Thoracic aorta endothelial cell (primary cell): ENCODE measurements at places on chromosomes 1 and 21. TPM values are rescaled to one million over a fixed set of nuclear protein-coding genes. Genes with fewer than 3 reads are reported as not detected.

Gene PALMD
- total RNA-seq, result 76.2 and 127 TPM in 2 replicates

Gene TNFRSF1B
- 28.1 and 30.5 TPM in 2 replicates for total RNA-seq

Gene UBE2Q1
- total RNA-seq, result 42.9 and 47.1 TPM in 2 replicates

Gene HPDL
- total RNA-seq, result 4.7 and 9.7 TPM in 2 replicates

Gene HES4
- total RNA-seq, result 9.4 and 9.9 TPM in 2 replicates

Gene VWA1
- total RNA-seq, result 1.3 and 2.9 TPM in 2 replicates

Gene DNAJC28
- 1.4 and 2.3 TPM in 2 replicates for total RNA-seq

Gene MX1
- 6.1 and 12.9 TPM in 2 replicates for total RNA-seq

Gene IL10
- total RNA-seq, result not detected in 2 replicates

Gene PKLR
- total RNA-seq, result not detected in 2 replicates

Gene LORICRIN
- not detected in 2 replicates for total RNA-seq

Gene IBA57
- total RNA-seq, result 5.5 and 8.2 TPM in 2 replicates

Gene HNRNPCL1
- total RNA-seq, result not detected in 2 replicates

Gene TRAF3IP3
- not detected in 2 replicates for total RNA-seq

Gene PDE4DIP
- 18.8 and 30.9 TPM in 2 replicates for total RNA-seq

Gene GNG4
- total RNA-seq, result not detected in 2 replicates

Gene ANKRD65
- 0.07 and 0.13 TPM in 2 replicates for total RNA-seq

Gene LRRIQ3
- total RNA-seq, result 0.93 and 1.0 TPM in 2 replicates

Gene CTPS1
- total RNA-seq, result 49.3 and 51.0 TPM in 2 replicates

Gene CLCA2
- total RNA-seq, result 0.13 and 0.79 TPM in 2 replicates

Gene DDAH1
- total RNA-seq, result 125 and 155 TPM in 2 replicates

Gene MRPL24
- 42.4 and 46.3 TPM in 2 replicates for total RNA-seq

Gene C1orf87
- total RNA-seq, result not detected in 2 replicates

Gene TP73
- 0.07 and 0.13 TPM in 2 replicates for total RNA-seq

Gene VANGL2
- total RNA-seq, result not detected in 2 replicates

Gene ATP13A2
- 50.9 and 74.9 TPM in 2 replicates for total RNA-seq

Gene CHI3L2
- total RNA-seq, result not detected in 2 replicates

Gene GBP7
- total RNA-seq, result not detected in 2 replicates

Gene PAQR7
- total RNA-seq, result 2.7 and 4.4 TPM in 2 replicates

Gene EPS8L3
- not detected in 2 replicates for total RNA-seq

Gene GSTM4
- total RNA-seq, result 4.0 and 4.2 TPM in 2 replicates

Gene LYST
- 16.5 and 17.0 TPM in 2 replicates for total RNA-seq

Gene VHLL
- total RNA-seq, result not detected in 2 replicates

Gene DPT
- not detected in 2 replicates for total RNA-seq

Gene TCHHL1
- not detected in 2 replicates for total RNA-seq

Gene LRRC38
- not detected in 2 replicates for total RNA-seq

Gene PLEKHM2
- 48.7 and 58.4 TPM in 2 replicates for total RNA-seq

Gene HES2
- 32.6 and 40.6 TPM in 2 replicates for total RNA-seq

Gene SELENBP1
- total RNA-seq, result 11.3 and 12.1 TPM in 2 replicates

Gene TGFB2
- 2.2 and 2.8 TPM in 2 replicates for total RNA-seq

Gene SLC35D1
- total RNA-seq, result 7.7 and 8.2 TPM in 2 replicates

Gene ADAMTS5
- under 0.01 and 0.07 TPM in 2 replicates for total RNA-seq

Gene CENPF
- 64.0 and 117 TPM in 2 replicates for total RNA-seq

Gene TNFSF4
- 33.5 and 90.3 TPM in 2 replicates for total RNA-seq

Gene OLFML2B
- 0.29 and 0.40 TPM in 2 replicates for total RNA-seq

Gene GRHL3
- not detected in 2 replicates for total RNA-seq

Gene SPRR2B
- total RNA-seq, result not detected in 2 replicates

Gene OPRD1
- total RNA-seq, result not detected in 2 replicates

Gene PDIK1L
- 8.9 and 9.4 TPM in 2 replicates for total RNA-seq

Gene GCSAML
- not detected in 2 replicates for total RNA-seq

Gene HES3
- total RNA-seq, result not detected in 2 replicates

Gene CR1
- total RNA-seq, result not detected in 2 replicates

Gene NUDT4B
- total RNA-seq, result 76.2 and 91.2 TPM in 2 replicates
